ENCODE measurements at places on chromosomes 2 and 18. TPM values are rescaled to one million over a fixed set of nuclear protein-coding genes. Genes with fewer than 3 reads are reported as not detected.

- no peak overlapping the region for H3K27ac ChIP-seq
- no peaks in the 10 kb centered on the region for H3K27me3 ChIP-seq
- H3K4me1 ChIP-seq = peaks cover 62% of the 10 kb centered on the region
- no peak for DNase-seq
- peaks cover 4% of the 10 kb centered on the region for H3K36me3 ChIP-seq
Measured at GRCh38 chr2:171158036-171158789, 2.5 kb downstream of the TLK1 start.

DNA sequence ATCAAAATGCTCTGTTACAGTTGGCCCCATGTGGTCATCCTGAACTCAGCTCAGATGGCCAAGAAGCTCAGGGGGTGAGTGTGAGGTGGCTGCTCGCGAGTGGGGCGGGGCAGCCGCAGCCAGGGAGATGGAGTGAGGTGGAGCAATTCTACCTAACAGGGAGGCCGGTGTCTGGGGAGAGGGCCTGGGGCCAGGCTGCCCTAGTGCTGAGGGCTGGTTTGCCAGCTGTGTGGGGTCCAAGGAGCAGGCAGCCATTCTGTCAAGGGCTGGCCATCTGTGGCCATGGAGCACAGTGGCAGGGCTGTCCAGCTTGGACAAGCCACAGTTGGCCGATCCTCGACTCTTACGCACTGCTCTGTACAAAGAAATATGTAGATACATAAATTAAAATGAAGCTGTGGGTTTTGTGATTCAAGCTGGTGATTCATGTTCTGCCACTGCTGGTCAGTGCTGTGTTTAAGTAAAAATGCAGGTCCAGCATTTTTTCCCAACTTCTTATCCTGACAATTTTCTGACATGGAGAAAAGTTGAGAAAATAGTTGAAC, 82.1 kb downstream of the HS6ST1 start:
- no peaks in the 10 kb centered on the region for H3K36me3 ChIP-seq
- H3K27me3 ChIP-seq = no peaks in the 10 kb centered on the region
- H3K27ac ChIP-seq = no peak overlapping the region
- peaks cover 4% of the 10 kb centered on the region for H3K4me1 ChIP-seq

DNA sequence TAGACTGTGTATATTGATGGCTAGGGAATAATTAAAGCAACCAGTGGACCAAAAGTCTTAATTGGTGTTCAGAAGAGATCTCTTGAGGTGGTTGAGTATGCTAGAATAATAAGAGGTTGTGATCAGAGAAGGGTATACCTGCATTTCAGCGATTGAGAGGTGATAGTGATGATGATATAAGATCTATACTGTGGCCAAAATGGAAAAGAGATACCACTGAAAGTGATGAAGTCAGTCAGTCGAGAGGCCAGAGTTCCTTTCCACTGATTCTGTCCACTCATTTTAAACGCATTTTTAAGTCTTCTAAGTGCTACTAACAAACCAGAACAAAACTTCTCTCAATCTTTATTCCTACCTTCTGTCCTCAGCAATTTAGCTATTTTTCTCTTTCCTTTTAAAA, 32.9 kb downstream of the ACTR3 start:
- no peaks in the 10 kb centered on the region for H3K27me3 ChIP-seq
- peaks cover 32% of the 10 kb centered on the region for H3K36me3 ChIP-seq
- peaks cover 25% of the 10 kb centered on the region for H3K4me1 ChIP-seq
- H3K27ac ChIP-seq = no peak overlapping the region
- no peak for DNase-seq

GRCh38 chr2:36696533-36696932, at the start of gene VIT:
TSS of gene VIT (plus strand) at chr2:36696707. CDS start at chr2:36716371, 19,664 bp downstream.
- no peak within 1 kb of the TSS for H3K27ac ChIP-seq
- peaks cover 5% of the 10 kb centered on the region for H3K27me3 ChIP-seq
- no peak for DNase-seq
- H3K4me3 ChIP-seq = no peak within 1 kb of the TSS

GRCh38 chr2:174027956-174028355, 62.8 kb upstream of the SP3 start:
- no peak for DNase-seq
- peaks cover 8% of the 10 kb centered on the region for H3K4me1 ChIP-seq
- no peak overlapping the region for H3K27ac ChIP-seq
- no peak overlapping the region for H3K4me3 ChIP-seq

- no peak overlapping the region for H3K27ac ChIP-seq
- no peaks in the 10 kb centered on the region for H3K27me3 ChIP-seq
- no peaks in the 10 kb centered on the region for H3K36me3 ChIP-seq
Measured at GRCh38 chr2:126200538-126200937, 455.4 kb upstream of the GYPC start.

DNA sequence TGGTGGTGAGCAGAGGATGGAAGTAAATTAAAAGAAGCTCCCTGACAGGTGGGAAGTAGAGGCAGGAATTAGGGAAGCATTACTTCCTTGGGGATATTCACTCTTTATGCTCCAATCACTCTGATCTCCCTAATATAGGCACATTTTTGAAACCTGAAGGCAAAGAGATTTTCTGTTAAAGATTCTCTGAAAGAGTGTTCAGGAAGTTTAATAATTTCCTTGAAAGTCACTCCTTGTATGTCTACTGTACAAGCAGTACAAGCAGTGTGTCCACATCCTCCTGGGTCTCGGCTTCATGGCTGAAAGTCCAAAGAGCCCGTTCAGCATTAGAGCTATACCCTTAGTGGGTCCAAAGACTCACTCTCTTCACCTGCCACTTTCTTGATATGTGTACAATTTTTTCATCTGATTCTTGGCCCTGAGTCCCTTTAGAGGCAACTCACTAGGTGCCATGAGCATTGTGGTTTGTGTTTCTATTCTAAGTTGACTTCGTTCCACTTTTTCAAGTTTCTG, 60.2 kb downstream of the AAK1 start:
- no peak for DNase-seq
- no peak overlapping the region for H3K4me3 ChIP-seq
- peak overlapping the region; percentile 69 for H3K27ac ChIP-seq
- H3K36me3 ChIP-seq = no peaks in the 10 kb centered on the region
- H3K27me3 ChIP-seq = no peaks in the 10 kb centered on the region
- H3K4me1 ChIP-seq = peaks cover 87% of the 10 kb centered on the region

DNA sequence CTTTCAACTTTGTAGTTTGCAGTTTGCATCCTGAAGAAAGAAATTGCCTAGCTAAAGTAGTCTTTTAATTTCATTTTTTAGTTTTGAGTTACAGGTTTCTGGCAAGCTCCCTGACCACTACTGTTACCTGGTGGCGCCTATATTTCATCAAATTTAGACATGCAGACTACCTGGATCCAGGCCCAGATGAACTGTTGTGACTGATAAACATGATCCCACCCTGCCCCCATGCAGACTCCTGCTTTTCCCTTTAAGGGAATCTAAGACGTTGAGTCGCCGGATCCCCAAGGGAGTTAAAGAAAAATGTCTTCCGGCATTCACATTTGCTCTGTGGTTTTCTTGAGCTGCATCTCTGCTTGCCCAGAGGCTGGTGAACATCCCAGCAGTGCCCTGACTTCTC, 22.2 kb downstream of the METAP1D start:
- H3K27ac ChIP-seq = no peak overlapping the region
- no peak overlapping the region for H3K4me3 ChIP-seq
- no peaks in the 10 kb centered on the region for H3K27me3 ChIP-seq
- peaks cover 2% of the 10 kb centered on the region for H3K4me1 ChIP-seq
- no peak for DNase-seq

- peaks cover 13% of the 10 kb centered on the region for H3K36me3 ChIP-seq
- DNase-seq = no peak
- H3K27me3 ChIP-seq = no peaks in the 10 kb centered on the region
- peak overlapping the region; percentile 54 for H3K27ac ChIP-seq
- peak overlapping the region; percentile 48 for H3K4me3 ChIP-seq
Measured at GRCh38 chr2:86552889-86553288, 10.4 kb downstream of the CHMP3 start.

Gene KCNG2
- total RNA-seq = not detected

Measured in activated naive CD4-positive, alpha-beta T cell treated with anti-CD3 and anti-CD28 coated beads for 36 hours (primary cell).